ENCODE measurements at places on chromosomes 1 and 21.
A peak's percentile ranks its signal among the peaks of the same experiment; 100 is the strongest.

GRCh38 chr1:225849925-225850324, 32.3 kb downstream of the TMEM63A start:
- no peak for DNase-seq

DNA sequence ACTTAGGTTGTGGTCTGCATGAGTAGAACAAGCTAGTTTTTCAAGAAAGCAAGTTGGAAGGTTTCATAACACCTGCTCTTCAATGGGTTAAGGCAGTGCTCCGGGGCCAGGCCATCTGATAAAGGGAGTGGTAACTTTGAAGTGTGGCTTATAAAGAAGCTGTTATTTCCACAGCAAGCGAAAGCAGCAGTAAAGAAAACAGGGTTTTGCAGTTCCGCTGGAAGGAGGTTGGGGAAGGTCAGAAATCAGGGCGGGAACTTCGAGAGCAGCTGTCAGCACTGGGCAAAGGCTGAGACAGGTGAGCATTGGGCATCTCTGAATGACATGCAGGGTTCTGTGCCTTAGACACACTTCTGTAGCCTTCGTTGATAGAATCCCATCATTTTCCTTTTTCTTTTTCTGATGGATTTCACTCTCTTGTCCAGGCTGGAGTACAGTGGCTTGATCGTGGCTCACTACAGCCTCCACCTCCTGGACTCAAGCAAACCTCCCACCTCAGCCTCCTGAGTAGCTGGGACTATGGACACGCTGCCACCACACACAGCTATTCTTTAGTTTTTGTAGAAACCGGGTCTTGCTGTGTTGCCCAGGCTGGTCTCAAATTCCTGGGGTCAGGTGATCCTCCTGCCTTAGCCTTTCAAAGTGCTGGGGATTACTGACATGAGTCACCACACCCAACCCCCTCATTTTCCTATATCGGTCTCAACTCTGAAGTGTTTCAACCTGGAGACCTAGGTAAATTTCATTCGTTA, 20.5 kb downstream of the TMEM51 start:
- DNase-seq: no peak

DNA sequence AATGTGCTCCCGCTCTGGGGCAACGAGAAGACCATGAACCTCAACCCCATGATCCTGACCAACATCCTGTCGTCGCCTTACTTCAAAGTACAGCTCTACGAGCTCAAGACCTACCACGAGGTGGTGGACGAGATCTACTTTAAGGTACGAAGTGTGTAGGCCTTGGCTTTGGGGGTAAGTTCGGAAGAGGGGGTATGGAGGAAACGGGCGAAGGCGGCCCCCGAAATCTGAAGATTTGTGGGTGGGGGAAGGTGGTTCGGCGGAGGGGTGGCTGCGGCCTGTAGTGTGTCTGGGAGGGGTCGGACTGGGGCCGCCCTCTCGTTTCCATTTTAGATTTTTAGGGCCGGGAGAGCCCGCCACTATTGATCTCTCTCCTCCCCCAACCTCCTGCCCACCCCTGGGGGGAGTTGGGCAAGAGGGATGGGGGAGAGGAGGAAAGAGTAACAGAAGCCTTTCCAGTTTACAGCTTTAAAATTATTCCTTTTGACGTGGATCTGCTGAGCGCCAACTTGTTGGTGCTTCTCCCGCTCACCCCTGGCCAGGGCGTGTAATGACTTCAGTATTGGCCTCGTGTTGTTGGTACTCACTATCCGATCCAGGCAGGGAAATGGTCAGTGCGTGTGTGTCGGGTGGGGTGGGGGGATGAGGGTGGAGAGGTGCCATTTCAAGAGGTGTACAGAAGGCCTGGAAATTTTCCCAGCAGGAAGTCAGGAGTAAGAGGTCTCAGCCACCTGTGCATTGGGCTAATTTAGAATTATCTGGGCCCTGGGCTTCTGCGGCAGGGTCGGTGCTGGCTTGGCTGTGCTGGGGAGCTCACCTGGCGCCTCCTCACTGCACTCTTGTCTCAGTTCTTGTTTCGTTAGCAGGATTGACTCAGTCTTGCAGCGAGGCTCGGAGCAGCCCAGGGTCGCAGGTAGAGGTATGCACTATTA, 880 bp downstream of the PRPF38B start:
- DNase-seq: peak; percentile 74

DNA sequence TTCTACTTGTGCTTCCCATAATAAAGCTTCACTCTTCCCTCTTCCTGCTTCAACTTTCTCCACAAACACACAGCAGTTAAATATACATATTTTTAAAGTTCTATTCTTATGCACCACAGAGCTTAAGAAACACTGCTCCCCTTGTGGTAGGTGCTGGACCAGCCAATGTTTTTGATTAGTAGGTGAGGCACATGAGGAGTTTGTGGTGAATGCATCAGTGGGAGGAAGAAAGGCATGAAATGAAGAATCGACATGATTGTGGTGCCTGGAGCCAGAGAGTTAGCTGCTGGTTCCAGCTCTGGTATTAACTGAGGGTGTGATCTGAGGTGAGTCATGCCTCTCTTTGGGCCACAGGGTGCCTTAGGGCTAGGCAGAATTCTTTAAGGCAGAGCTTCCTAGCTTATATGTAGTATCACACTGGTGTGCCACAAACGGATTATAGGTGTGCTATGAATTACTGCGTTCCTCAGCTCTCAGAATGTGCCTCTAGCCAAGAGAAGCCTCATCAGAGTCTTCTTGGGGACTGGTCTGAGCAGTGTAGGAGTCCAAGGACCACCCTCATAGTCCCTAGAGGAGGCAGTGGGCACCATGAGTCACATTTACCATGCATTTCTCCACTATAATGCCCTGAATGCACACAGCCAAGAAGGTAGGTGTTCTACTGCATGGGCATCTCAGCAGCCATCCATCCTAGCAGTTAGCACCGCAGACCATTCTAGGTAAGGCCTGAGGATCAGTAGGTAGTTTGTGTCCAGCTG, 97.4 kb upstream of the SGIP1 start:
- DNase-seq: peak; percentile 61

- DNase-seq: no peak
Observed at GRCh38 chr1:2595812-2596529, 9.4 kb downstream of the PRXL2B start.

- no peak for DNase-seq
Observed at GRCh38 chr1:165647970-165648369, 16.9 kb downstream of the MGST3 start.

DNA sequence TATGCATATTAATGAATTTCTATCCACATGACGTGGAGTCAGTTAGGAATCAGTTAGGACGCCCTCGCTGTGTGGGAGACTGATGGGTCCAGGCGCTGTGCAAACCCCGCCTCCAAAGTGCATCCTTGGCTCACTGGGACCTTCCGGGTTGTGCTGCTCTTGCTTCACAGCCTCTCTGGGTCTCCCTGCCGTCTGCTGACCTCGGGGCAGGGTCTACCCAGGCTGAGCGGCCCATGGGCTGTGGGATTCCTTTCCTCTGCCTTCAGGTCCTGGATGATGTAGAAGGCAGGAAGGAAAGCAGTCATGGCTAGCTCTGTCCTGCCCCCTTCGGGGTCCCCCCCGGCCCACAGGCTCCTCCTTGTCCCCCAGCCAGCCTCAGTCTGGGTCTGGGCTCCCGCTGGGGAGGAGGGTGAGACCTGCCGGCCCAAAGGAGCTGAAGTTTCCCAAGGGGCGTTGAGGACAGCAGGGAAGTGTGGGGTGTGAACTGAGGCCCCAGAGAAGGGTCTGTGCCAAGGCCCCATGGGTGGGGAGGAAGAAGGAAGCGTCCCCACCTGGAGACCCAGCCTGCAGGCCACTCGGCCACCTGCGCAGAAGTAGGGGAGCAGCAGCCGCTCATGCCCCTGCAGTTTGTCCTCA, 24.6 kb upstream of the CDK11A start:
- no peak for DNase-seq

- DNase-seq: no peak
Observed at GRCh38 chr1:54987919-54988705, 7.7 kb downstream of the TMEM61 start.

GRCh38 chr1:169214598-169214997, 108.1 kb downstream of the ATP1B1 start:
- no peak for DNase-seq

GRCh38 chr1:154460695-154461260, 41.2 kb upstream of the TDRD10 start:
- no peak for DNase-seq

DNA sequence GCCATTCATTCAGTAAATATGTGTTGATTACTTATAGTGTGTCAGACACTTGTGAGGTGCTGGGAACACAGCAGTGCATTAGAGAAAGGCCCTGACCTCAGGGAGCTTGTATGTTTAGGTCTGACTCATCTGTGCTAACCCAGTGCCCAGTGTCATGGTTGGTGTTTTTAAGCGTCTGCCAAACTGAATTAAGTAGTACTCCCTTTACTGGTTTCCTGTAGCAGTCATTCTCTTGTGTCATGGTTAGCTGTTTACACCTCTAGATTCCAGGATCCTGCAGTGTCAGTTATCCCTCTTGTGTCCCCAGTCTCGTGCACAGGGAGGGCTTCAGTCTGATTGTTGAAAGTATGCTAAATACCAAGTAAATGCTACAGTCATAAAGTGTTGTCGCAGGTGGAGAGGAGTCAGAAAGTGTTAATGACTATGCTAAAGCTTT, 14.2 kb downstream of the UCK2 start:
- DNase-seq: no peak

DNA sequence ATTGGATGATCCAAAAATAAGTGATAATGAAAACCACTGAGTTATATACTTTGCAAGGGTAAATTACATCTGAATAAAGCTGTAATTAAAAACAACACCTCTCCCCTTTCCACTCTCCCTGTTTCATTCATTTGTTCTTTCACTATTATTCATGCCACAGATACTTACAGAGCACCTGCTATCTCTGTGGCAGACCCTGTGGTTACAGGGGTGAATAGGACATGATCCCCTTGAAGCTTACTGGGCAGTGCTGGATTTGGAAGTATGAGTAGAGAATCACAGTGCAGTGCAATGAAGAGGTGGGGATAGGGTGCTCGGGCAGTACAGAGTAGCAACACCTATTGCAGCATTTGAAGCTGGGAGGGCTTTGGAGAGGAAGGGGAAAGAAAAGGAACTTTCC, 21.7 kb downstream of the ARV1 start:
- no peak for DNase-seq

- DNase-seq: no peak
Observed at GRCh38 chr21:41098076-41098475, 69.9 kb upstream of the BACE2 start.

Data from stimulated activated CD8-positive, alpha-beta memory T cell treated with anti-CD3 and anti-CD28 coated beads, Interleukin-4, amount 100 ng/mL, for 48 hours (primary cell).